ENCODE measurements at places on chromosomes 3 and 15.

GRCh38 chr3:43194490-43195114 is 88.7 kb upstream of the POMGNT2 start:
- DNase-seq, result no peak

GRCh38 chr15:66842710-66843441 is 140.8 kb downstream of the SMAD6 start:
- DNase-seq, result no peak

- no peak for DNase-seq
Observed at GRCh38 chr15:38504680-38505467, 50.9 kb downstream of the FAM98B start.

DNA sequence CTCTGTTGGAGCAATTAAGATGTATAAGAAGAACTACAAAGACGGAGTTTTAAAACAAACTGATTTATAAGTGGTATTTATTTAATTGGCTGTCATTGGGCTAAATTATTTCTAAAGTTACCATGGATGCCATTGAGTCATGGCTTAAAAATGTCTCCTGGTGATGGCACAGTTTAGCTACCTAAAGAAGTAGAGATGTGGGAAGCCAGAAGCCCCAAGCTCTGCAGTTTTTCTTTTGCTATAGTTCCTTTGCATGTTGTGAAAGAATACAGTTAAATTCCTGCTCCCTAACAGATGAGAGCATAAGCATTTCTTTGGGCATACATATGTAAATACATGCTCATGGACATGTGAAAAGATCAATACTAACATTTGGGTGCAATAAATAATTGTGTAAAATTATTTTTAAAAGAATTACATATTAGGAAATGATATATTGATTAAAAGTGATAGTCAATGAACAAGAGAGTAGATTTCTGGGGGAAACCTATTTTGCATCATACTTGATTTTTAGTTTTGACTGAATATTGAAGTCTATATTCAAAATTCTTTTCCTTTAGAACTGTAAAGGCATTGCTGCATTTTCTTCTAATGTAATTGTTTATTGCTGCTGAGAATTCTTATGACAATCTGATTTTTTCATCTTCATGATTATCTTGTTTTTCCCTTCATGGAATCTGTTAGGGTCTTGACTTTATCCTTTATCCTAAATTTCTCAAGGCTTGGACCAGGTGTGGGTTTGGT is 2.1 kb downstream of the OPA1 start:
- DNase-seq, result no peak

DNA sequence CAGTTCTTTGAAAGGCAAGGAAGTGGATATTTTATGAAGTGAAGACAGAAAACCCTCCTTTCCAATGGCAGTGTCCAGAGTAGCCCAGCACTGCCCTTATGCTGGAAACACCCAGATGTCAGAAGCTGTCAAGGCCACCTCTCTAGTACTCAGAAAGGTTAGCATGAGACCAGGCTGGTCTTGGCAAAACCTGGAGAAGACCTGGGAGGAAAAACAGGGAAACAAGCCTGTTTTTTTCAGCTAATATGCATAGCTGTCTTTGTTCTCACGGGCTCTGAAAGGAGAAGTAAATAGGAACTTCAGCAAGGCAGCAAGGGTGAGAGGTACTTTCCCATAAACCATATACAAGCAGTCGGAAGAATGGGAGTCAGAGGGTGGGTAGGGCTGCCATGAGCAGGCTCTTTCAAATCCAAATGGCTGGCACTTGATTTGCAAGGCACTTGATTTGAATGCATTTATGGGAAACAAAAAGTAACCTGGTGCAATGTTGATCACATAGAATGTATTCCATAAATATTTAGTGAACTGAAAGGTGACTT is 55.8 kb downstream of the HEG1 start:
- no peak for DNase-seq

DNA sequence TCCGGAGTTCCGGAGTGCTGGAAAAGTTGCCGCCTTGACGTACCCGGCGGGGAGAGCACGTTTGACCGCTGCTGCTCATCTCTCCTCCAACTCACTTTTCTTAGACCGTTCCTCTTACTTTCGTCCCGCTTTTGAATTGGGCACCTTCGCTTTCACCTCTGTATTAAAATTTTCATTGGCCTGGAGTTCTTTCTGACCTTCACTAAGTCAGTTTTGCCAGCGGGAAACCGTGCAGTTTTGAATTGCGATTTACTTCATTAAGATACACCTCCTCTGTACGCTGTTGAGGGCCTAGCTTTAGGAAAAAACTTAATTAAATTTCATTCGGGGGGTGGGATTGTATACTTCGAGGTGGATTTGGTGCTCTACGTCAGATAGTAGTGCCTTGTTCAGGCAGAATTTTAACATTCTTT is 1.3 kb downstream of the GMPS start:
- DNase-seq, result no peak

GRCh38 chr15:64507293-64507802 is 47.0 kb downstream of the ZNF609 start:
- DNase-seq, result no peak

- no peak for DNase-seq
Observed at GRCh38 chr3:126131881-126132750, 48.2 kb upstream of the SLC41A3 start.

GRCh38 chr15:74543583-74543982 is 2.6 kb downstream of the ARID3B start:
- no peak for DNase-seq

GRCh38 chr3:123282461-123282860 is 80.7 kb downstream of the SEC22A start:
- no peak for DNase-seq

All from NCI-H2029 treated with DMSO at 0.1 percent for 48 hours (cell line).